ENCODE measurements at places on chromosomes 11 and 22. TPM values are rescaled to one million over a fixed set of nuclear protein-coding genes. Genes with fewer than 3 reads are reported as not detected.
A peak's percentile ranks its signal among the peaks of the same experiment; 100 is the strongest.

The FAM111B gene
- polyA plus RNA-seq, result 2.1 TPM

- DNase-seq, result no peak
Observed at GRCh38 chr11:44319170-44319551, 9.2 kb upstream of the ALX4 start.

DNA sequence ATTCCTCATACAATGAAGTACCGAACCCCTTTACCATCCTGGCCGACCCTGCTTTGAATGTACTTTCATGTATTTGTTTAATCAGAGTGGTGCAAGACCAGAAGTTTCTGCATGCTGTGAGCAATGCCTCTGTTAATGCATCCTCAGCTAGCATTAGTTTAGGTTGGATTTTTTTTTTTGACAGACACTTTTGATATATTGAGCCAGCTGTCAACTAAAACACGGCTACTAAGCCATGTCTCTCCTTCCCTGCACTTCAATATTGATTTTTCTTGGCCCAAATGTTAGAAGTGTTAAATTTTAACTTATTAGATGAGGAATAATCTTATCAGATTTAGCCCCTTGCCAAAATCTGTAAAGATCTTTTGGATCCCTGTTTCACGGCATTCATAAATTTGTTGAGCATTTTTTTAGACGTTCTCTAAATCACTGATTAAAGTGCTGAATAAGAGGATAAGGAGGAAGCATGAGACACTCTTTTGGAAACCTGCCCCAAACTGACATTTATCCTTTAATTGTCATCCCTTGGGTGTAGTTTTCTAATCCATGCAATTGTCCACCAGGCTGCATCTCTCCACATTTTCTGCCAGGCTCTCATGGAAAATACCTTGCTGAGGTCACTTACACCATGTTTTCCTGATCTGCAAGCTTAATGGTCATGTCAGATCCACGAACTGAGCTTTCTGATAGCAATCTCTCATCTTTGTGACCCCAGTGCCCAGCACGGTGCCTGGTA, 130.7 kb downstream of the FEZ1 start:
- DNase-seq, result no peak

DNA sequence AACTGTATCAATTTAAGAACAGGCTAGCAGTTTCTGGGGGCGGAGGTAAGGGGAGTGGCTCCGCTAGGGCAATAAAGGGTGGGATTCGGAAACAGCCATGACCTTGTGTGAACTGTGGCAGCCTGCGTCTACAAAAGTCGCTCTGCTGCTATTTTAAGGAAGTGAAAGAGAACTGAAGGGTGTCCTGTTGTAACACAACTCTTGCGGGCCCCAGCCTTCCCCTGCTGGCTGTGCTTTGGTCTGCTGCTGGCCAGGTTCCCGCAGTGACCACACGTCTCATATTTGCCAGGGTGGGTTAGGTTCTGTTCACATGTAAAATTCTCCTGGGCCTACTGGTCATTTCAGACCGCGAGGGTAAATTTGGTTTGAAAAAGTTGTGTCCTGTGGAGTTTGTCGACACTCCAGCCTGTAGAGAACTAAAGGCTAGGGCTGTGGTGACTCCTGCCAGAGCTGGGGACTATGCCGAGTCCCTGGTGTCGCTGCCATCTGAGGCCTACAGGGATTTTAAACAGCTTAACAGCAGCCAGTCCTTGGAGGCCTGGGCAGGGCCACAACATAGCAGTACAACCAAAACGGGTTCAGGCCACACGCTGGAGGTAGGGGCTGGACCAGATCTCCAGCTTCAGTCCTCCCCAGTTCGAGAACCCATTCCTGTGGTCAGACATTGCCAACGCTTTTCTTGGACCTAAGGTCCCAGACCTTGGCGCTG, 1.1 kb upstream of the PPFIBP2 start:
- peak; percentile 89 for DNase-seq

DNA sequence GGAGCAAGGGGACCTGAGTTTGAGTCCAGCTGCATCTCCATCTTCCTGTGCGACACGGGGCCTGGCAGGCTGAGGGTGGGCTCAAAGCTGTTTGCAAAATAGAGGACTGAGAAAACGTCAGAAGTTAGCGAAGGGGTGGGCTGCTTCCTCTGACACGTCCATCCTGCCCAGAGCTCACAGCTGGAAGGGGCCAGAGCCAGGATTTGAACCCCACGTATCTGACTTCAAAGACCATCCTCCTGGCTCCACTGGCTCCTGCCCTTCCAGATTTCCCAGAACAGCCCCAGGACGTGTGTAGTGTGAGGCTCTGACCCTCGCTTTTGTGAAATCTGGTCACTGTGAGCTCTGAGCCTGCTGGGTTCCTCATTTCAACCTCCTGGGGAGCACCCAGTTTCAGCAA, 56.3 kb downstream of the CD82 start:
- DNase-seq, result no peak

DNA sequence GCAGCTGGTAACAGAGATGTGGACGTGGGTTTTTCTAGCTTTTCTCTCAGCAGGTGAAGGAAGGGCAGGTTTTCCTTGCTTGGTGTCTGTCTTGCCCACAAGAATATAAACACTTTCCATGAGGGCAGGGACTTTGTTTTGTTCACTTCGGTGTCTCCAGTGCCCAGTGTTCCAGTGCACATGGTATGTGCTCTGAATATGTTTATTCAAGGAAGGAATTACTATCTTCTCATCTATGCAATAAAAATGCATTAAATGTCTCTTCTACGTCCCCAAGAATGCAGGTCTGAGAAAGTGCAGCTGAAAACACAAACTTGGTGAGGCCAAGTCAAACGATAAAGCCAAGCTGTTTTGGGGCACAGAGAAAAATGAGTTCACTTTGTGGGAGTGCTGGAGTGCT, 56.3 kb upstream of the PLET1 start:
- no peak for DNase-seq

The MS4A4E gene
- polyA plus RNA-seq, result not detected

The CD3E gene
- 0.92 TPM for polyA plus RNA-seq

GRCh38 chr11:16780698-16781550, 42.5 kb downstream of the C11orf58 start:
- DNase-seq, result no peak

GRCh38 chr11:82673631-82674030, 60.0 kb downstream of the FAM181B start:
- no peak for DNase-seq

The FREY1 gene
- polyA plus RNA-seq, result not detected

The TRIM29 gene
- 7.2 TPM for polyA plus RNA-seq

- DNase-seq, result peak; percentile 86
Observed at GRCh38 chr22:27238935-27239510, 562.5 kb downstream of the MN1 start.

GRCh38 chr11:115267871-115268270, 236.3 kb downstream of the CADM1 start:
- DNase-seq, result no peak

DNA sequence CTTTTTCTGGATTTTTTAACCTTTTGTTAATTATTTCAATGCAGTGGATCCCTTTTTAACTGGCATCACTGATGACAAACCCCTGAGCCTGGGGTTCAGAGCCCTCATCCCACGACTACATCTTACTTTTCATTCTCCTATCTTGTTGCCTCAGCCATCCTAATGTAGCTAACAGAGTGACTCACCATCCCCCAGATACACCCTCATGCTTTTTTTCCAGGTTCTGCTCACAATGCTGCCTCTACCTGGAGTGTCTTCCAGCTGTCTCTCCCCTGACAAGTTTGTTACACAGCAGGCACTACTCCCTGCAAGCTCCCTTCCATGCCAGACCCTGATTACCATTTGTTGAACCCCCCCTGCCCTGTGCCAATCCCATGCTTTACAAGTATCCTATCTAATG, 135.4 kb downstream of the NCAM1 start:
- DNase-seq, result no peak

DNA sequence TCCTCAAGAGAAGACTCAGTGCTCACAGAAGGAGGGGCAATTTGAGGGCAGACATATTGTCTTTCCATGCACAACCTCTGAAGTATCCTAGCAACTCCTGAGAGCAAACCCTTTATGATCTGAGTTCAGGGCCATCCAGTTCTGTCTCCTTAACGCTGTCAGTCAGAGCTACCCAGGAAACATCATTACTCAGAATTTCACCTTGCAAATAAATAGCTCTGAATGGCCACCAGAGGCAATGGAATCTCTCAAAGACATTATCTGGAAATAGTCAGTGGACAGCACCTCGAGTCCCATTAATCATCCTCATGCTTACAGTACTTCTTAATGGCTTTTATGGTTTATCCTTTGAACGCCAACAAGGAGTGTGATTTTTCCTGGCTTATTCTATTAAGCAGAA, 656.1 kb downstream of the OPCML start:
- DNase-seq, result no peak

GRCh38 chr11:121417055-121417551, 35.0 kb upstream of the SORL1 start:
- peak; percentile 93 for DNase-seq

- no peak for DNase-seq
Observed at GRCh38 chr11:34145847-34146381, 40.5 kb downstream of the NAT10 start.

DNA sequence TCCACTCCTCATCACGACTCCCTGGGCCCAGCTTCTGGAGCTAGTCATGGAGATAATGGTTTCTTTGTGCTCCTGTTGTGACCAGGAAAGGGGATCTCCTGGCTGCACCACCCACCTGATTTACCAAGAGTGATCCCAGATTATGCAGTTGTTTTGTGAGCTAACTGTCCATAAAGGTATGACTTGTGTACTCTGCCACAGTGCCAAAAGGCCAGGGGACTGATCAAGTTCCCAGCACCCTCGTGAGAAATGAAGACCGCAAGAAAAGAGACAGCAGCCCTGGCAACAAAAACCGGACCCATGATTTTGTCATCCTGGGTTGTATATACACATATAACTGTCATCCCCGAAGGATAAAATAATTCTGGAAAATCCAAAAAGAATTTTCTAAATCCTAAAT, 26.6 kb downstream of the TUB start:
- DNase-seq, result no peak

The ADM2 gene
- polyA plus RNA-seq, result 8.6 TPM

The CCDC73 gene
- polyA plus RNA-seq, result not detected

All from sigmoid colon (tissue), 7 donors.